ENCODE measurements at places on chromosomes 6 and 20.

GRCh38 chr20:1810926-1811620 lies 84.1 kb upstream of the SIRPA start:
- no peak for DNase-seq

DNA sequence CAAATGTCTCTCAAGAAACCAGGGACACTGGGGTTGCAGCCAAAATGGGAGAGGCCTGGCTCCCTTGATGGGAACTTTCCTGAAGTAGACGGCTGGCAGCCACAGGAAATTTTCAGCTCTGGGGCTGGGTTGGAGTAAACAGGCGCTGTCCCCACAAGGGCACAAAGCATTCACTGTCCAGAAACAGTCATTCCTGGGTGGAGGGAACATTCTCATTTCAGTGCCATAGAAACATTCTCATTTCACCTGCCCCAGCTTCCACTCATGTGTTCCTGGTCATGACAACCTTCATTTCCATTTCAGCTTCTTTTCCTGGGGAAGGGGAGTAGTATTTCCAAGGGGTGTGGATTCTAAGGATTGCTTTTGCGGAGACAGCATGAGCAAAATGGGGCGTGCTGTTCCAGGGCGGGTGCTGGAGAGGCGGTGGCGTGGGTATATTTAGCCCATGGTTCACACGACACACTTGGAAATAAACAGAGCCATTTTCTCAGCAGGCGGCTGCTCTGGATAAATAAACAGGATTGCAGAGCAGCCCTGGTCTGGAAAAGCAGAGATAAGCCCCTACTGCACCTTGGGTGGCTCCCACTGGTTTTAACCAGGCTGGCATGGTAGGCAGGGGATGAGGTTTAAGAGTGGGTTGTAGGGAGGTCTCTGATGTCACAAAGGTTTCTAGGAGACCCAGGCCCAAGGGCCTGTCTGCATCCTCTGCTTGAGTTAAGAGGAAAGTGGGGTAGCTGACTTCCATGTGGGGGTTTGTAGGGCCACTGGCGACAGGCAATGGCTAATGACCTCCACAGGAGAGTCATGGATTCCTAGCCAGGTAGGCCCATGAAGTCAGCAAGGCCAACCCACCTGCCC lies 32.9 kb downstream of the COX4I2 start:
- DNase-seq: no peak

GRCh38 chr6:30260036-30260504 lies 46.9 kb upstream of the TRIM26 start:
- no peak for DNase-seq

DNA sequence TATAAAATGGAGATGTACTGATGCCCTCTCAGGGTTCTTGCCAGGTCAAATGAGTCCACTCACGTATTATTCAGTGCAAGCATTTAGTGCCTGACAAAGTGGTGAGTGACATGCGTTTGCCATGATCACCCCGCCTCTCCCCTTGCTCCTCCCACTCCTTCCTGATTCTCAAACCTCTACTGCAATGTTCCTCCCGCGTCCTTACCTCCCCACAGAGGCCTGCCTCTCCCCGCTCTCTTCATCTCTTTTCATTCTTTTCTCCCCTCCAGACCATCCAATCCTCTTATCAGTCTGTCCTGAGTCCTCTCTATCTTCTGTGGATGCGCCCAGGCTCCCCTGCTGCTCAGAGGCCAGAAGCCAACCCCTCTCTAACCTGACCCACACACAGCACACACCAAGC lies 40.7 kb downstream of the KCNK5 start:
- DNase-seq: no peak

- no peak for DNase-seq
Observed at GRCh38 chr20:41110930-41111577, 26.3 kb upstream of the PLCG1 start.

DNA sequence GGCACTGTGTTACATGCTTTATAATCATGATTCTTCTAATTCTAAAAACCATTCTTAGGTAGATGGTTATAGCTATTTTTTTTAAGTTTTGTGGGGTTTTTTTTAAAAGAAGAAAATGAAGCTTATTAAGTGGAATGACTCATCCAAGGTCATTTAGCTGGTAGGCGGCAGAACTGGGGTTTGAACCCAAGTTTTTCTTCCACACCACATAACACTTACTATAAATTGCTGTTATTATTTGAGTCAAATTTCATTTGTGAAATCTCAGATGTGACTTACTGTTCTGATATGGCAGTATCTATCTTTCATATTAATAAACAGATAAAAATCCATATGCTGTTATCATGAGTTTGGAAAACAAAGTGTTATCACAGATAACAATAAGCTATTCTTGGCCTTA lies 10.4 kb upstream of the COL10A1 start:
- no peak for DNase-seq

GRCh38 chr6:156427345-156427744 lies 349.8 kb upstream of the ARID1B start:
- peak; percentile 24 for DNase-seq

DNA sequence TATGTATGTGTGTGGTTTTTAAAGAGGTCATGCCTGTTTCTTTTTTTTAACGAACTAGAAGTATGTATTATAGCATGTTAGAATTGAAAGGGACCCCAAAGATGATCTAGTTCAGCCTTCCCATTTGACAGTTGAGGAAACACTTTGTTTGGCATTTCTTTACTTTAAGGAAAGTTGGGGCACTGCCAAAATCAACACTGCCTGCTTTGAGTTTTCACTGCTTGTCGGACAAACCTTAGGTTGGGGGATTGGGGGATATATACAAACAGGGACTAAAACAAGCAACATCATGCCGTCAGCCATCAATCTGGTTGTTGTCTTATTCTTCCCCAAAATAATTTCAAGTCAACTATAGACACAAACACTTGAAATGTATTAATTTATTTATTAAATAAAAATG lies 14.1 kb upstream of the CALHM6 start:
- no peak for DNase-seq

Data from NCI-H2171 treated with DMSO at 0.1 percent for 48 hours (cell line).